ENCODE measurements at places on chromosomes 13 and 19.

DNA sequence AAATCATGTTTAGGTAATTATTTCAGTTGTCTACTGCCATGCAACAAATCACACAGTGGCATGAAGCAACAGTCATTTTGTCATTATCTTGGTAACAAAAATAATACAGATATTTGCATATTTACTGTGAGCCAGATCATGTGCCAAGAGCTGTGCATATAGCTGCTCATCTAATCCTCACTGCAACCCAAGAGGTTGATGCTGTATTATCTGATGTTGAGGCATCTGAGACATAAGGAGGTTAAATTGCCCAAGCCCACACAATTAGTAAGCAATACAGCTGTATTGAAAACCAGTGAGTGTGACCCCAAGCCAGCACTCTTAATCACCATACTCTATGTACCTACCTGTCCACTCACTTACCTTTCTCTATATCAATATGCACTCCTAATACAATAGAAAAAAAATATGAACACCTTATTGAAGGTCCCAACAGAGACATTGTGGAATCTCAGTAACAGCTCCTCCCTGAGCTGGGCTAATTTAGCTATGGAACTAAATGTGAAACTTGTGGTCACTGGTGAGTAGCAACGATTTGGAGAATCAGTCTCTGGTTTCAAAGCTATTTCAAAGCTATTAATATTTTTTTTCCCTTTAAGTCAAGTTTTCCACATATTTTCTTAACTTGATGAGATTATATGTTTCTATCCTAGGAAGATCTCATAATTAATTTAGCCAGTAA, 185.2 kb downstream of the KLF12 start:
- DNase-seq, result no peak

DNA sequence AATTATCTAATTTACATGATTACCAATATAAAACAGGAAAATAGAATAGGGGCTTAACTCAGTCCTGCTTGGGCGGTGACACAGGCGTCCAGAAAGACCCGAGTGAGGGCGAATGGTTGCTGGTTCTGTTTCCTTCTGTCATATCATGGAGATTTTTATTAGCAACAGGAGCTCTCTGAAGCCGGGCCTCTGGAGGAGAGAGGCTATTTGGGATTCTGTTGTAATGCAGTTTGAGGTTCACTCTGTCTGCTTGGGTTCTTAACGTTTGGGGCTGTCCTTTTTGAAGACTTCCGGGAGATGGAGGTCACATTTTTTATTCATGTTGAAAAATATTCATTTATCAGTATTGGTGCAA, 115.7 kb upstream of the ZNF536 start:
- no peak for DNase-seq

- DNase-seq, result no peak
Measured at GRCh38 chr13:107576430-107576829, 638.9 kb downstream of the LIG4 start.

DNA sequence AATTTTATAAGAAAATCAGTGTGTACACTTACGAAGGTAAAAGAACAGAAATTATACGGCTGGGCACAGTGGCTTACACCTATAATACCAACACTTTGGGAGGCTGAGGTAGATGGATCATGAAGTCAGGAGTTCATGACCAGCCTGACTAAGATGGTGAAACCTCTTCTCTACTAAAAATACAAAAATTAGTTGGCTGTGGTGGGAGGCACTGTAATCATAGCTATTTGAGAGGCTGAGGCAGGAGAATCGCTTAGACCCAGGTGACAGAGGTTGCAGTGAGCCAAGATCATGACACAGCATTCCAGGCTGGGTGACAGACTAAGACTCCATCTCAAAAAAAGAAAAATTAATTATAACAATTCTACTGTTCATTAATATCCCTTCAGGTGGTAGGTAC, 151.9 kb downstream of the ZNF737 start:
- no peak for DNase-seq

DNA sequence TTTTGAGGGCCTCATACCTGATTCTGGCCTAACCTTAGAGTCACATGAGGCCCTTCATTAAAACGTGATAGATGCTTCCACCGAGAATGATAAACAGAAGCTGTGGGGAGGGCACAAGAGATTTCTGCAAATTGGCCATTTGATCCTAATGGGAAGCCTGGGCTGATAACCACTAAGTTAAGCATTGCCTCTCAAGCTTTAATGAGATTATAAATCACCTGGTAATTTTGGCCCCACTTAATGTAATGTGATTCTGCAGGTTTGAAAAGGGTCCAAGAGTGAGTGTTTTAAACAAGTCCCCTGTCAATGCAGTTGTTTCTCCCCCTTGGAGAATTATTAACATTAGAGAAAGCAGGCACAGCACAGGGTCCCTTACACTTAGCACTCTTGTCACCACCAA, 42.0 kb downstream of the ZNF486 start:
- DNase-seq, result no peak

DNA sequence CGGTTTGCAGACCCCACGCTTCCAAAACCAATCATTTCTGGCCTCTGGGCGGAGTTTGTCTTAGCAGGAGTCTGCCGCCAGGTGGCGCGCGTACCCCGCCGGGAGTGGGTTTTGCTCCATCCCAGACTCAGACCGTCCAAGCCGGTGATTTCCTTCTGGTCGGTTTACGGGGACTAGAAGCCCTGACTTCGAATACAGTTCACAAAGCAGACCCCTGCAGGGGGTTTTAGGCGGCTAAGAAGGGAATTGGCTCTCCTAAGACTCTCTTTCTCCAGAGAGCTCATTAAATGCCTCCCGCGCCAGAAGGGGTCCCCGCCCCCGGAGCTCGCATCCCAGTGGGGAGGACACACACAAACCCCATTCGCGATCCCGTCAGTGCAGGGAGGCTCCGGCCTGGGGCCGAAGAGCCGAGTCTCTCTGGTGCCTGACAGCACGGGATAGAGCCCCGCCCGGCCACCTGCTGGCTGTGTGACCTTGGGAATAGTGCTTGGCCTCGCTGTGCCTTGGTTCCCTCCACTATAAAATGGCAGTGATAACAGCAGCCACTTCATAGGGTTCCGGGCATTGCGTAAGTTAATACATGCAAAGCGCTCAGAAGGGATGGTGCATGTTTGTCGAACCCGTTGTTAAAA, 8.6 kb upstream of the NUP62 start:
- no peak for DNase-seq

DNA sequence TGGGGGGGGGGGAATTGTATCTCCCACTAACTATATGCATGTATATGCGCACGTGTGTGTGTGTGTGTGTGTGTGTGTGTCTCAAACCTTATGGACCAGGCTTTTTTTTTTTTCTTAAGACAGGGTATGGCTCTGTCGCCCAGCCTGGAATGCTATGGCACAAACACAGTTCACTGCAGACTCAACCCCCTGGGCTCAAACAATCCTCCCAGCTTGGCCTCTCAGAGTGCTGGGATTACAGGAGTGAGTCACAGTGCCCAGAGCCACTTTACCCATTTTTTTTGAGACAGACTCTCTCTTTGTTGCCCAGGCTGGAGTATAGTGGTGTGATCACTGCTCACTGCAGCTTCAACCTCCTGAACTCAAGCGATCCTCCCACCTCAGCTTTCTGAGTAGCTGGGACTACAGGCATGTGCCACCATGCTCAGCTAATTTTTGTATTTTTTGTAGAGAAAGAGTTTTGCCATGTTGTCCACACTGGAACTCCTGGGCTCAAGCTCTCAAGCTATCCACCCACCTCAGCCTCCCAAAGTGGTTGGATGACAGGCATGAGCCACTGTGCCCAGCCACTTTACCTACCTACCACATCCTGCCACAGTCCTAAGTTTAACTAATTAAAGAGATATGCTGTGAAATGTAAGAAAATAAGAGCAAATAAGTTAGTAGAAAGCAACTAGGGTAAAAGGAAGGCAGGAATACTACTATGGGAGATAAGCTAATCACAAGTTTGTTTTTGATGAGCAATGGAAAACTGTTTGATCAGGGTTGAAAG, 2.4 kb downstream of the ZMYM5 start:
- no peak for DNase-seq

Measured in skeletal muscle cell (primary cell).